ENCODE measurements at places on chromosomes 4 and X.

- DNase-seq = no peak
Observed at GRCh38 chr4:104989371-104989770, 157.3 kb upstream of the TET2 start.

GRCh38 chr4:188573104-188573503 is 433.9 kb downstream of the TRIML1 start:
- no peak for DNase-seq

- no peak for DNase-seq
Observed at GRCh38 chr4:98232202-98232601, 29.0 kb upstream of the RAP1GDS1 start.

DNA sequence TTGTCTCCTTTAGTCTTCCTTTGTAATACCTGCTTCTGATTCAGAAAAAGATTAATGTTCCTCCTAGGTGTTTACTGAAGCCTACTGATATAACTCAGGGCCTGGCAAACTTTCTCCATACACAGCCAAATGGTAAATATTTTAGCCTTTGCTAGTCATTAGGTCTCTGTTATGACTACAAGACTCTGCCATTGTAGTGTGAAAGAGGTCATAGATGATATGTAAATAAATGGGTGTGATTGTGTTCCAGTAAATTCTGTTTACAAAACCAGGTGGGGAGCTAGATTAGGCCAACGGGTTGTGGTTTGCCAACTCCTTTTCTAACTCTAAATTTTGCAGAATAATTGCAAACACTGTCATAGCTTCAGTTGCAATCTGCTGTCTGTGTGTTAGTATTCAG is 568.1 kb upstream of the GNPDA2 start:
- DNase-seq = no peak

DNA sequence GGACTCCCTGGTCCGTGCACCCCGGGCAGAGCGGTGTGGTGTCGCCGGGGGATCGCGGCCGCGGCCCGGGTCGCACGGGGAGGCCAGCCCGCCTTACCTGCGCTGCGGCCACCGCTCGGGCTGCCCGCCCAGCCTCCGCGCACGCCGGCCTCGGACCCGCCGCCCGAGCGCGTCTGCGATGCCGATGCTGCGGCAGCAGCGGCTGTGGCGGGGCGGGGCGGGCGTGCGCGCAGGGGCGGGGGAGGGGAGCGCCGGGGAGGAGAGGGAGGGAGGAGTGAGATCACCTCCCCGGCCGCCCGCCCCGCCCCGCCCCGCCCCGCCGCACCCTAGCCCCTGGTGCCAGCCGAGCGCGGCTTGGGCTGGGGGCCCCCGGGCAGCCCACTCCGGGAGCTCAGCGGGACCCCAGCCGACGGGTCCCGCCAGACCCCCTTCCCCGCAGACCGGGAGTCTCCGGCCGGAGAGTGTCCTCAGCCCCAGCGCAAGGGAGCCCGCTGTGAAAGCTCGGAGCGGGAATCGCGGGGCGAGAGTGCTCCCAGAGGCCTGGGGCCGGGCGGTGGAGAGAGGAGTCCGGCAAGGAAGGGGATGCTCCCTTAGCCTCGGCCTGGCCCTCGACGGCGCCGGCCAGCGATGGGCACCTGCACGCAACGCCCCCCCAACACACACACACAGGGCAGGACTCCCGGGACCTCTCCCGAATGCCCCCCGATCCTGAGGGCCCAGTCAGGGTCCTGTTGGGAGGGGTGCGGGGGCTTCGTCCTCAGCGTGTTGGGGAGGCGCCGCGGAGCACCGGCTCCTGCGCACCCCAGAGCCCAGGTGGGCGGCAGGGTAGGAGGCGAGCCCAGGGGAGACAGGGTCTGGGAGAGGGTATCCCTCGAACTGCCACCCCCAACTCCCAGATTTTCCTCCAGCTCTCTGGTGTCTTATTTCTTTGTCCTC is at the start of gene L1CAM:
Gene L1CAM, minus strand, starts transcription at position 206 of the 936 bp plus-strand sequence. CDS start 10,337 bp downstream, outside the sequence.
- DNase-seq = no peak

DNA sequence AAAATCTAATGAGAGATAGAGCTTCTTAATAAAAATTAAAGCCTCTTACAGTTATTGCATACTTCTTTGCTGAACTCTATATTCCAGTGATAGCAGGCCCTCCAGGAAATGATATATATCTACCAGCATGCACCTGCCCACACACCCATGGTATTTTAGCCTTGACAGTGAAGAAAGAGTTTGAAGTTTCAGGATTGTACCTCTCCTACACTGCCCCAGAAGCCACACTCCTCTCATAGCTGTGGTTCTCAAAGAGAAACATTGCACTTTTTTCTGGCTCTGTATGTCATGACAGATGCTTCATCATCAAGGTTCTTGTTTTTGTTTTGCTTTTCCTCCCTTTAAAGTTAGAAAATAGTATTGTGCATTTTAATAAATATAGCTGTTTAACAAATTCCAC is 34.0 kb downstream of the INPP4B start:
- DNase-seq = no peak

GRCh38 chr4:171024720-171025303 is 788.4 kb upstream of the GALNTL6 start:
- no peak for DNase-seq
